ENCODE measurements at places on chromosomes 2 and 18.

DNA sequence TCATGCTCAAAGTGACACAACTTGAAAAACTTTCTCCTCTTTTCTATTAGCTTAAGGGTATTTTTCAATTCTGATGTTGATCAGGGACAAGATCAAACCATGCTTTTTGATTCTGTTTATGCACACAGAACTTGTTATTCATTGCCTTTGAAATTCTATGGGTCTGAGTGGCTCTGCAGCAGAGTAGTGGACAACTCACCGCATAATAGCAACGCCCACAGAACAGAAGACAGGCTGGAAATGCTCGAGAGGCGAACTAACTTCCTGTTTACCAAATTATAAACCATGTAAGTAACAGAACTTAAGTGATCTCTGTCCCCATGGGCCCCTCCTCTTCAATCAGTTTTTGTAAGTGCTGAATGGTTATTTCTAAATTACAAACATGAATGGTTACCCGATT is 131.2 kb downstream of the CBLN2 start:
- DNase-seq = no peak

DNA sequence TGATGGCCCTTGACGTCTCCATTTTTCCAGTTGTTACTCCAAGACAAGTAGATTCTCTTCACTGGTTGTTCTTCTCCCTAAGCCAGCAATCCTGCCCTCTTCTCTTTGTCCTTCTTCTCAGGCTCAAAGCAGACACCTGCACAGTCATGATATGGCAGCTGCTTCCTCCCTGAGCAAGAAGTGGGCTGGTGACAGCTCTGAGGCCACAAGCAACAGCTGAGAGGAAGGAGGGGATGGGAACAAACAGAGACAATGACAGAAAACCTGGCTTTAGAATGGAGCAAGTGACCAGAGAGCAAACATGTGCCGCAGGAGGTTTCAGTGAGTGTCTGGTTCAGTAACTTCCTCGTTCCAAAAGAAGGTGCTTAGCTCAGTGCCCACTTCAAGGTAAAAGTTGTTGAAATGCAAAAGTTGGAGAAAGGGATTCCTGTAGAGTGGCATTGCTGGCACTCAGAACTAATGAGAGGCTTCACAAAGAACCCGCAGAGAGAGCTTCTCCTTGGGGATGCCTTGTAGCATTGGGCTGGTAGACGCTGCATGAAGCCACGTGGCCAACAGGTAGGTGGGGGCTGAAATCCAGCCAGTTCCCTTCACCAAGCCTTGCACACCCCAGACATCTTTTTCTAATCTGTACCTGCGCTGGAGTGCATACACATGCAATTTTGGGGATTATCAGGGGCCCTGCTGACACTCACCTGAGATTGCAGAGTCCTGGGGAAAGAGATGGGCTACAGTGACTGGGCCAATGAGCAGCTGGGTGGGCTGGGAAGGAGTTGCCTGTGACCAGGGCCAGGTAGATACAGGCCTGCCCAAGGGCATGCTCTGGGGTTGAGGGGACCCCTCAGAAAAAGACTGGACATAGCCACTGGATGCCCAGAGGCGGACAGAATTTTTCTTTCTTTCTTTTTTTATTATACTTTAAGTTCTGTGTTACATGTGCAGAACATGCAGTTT is 153.3 kb upstream of the RAB12 start:
- DNase-seq = no peak

- DNase-seq = no peak
Observed at GRCh38 chr2:20164734-20165478, 60.0 kb downstream of the SDC1 start.

DNA sequence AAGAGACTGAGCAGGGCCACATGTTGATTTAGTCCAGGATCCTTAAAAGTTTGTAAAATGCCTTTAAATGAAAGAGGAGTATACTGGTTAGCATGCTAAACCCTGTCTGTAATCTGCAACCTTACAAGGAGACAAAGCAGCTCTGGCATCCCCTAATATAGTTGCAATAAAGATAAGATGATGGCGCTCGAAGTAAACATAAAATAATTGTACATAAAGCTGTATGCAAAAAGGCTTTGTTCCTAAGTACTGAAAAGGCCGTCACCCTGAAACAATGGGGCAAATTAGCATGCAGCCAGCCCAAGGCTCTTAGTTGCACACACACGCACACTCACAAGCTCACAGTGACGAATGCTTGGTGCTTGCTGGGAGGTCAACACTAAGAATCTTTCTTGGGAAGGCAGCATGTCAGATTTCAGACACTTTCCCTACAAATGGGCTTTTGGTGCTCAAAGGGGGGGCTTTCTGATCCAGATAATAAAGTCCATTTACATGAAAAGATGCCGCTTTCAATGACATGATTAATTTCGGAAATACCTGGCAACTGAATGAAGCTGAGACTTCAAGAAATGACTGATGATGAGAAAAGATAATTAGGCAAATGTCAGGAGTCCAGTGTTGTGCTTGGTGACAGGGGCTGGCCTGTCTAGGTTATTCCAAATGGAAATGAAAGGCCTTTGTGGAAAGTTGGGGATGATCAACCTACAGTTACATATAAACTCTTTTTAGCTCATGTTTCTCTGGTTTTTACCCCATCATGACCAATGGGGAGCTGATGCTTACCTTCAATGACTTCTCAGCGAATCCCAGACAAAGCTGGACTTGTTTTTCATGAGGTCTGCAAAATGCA is 370.3 kb downstream of the MEIS1 start:
- DNase-seq = no peak

DNA sequence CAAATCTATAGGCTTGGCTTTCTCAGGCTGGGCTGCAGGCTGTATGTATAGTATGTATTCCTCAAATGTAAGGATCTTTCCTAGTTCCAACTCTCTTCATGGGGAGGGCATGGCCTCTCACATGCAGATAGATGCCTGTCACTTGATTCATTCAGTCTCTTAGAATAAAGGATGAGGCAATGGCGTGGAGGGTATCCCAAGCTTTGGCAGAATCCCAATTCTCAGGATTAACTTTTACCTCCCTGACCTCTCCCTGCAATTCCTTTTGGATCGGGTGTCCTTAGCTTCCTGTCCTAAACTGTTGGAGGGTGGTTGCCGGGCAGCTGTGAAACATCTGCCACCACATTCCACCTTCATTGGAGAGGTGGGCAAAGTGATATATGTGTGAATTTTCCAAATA is 80.3 kb downstream of the INSIG2 start:
- no peak for DNase-seq

DNA sequence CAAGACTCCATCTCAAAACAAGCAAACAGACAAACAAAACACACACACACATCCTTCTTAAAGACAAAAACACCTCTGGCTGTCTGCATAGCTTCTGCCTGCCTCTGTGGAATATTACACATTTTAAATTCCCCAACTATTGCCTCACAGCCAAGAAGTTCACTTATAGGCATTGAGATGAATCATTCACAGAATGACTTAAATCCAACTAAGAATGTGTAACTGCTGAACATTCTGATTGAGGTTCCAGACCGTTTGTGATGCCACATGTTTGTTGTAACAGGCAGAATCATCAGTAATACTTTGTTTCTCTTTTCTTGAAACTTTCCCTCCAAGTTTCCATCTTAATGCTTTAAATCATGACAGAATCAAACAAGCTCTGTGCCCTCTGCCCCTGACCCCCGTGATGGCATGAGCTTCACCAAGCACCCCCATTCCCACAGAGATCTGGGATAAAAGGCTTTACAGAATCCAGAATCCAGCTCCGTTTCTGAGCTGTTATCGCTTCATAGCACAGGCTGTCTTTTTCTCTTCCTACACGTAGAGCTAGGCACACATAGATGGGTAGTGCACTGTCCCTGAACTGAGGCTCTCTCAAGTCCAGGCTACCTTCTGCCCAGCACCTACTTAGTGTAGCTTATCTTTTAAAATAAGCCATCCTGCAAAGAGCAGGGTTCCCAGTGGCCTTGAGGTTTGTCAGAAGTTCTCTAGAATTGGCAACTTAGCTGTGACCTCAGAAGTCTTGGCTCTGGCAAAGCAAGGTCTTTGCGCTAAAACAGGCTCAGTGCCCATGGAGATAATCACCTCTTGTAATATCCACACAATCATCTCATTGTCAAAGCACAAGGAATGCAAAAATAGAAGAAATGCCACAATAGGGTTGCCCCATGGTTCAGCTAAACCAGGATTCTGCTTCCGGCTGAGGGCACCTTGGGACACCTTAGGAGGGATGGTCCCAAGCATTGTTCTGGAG is 32.9 kb downstream of the EPAS1 start:
- no peak for DNase-seq

- DNase-seq = no peak
Observed at GRCh38 chr2:32925283-32925815, 21.4 kb upstream of the LTBP1 start.

DNA sequence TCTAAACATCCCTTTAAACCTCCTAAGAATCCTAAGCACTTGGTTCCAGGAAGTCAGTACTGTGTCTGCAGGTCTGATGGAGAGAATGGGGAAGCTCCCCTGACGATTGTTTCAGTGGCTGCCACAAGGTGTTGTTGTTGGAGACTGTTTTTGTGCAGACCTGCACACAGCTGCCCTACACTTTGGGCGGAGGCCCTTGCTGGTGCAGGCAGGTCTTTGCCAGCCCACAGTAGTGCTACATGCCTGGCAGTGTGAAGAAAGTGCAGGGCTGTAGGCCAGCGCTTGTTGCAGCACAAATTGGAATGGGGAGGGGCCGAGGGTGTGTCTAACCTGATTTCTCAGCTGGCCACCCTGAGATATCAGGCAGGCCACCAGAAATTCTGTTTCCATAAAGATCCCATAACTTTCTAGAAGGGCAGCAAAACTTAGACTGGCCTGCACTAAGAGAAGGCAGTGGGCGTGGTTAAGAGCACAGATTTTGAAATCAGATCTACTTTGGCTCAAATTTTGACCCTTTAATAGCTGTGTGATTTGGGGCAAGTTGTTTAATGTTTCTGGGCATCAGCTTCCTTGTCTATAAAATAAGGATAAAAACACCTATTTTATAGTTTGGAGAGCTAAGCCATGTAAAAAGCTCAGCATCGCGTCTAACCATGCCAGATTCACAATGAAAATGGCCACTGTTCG is 83.7 kb upstream of the SLC1A4 start:
- DNase-seq = no peak

DNA sequence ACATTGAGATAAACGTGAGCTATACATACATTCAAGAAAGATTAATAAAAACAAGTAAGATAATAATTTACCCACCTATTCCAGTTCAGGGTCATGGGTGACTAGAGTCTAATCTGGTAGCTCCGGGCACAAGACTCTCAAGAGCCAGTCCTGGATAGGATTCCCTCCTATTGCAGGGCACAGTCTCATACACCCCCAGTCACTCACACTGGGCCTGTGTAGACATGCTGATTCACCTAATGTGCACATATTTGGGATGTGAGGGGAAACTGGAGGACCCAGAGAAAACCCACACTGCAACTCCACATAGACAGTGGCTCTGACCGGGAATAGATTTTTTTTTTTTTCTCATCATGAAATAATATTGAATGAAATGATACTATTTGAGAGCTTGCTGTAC is 81.5 kb upstream of the THUMPD2 start:
- DNase-seq = no peak

GRCh38 chr2:134193006-134193405 is 60.9 kb upstream of the MGAT5 start:
- no peak for DNase-seq

DNA sequence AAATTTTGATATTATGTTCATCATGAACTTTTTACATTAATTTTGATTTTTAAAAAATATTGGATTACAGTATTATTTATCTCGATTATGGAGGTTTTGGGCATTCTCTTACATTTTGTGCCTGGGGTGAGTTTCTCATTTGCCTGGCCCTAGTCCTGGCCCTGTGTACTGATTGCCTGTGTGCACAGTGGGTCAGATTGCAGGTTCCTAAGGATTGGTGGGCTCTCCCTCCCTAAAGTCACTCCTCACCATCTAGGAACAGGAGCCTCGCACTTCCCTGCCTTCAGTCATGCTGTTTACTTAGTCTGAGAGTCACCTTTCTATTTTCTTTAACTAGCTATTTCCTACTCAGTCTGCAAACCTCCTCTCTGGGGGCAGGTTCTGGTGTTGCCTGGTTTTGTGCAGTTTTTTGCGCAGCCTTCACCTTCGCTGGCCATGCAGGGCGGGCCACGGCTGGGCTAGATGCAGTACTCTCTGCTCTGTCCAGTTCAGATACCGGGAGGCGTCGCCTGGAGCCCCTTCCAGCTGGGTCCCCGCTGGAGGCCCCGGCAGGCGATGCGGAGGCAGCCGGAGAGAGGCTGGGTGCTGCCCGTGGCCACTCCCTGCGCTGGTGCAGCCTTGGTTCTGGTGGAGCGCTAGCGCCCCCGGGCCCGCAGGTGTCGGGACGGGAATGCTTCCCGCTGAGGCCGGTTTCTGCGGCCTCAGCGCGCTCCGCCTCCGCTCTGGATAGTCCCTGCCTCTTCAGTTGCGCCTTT is 23.3 kb upstream of the MC5R start:
- peak; percentile 63 for DNase-seq

GRCh38 chr2:145789636-145790035 is 1269.7 kb upstream of the ZEB2 start:
- DNase-seq = no peak

GRCh38 chr2:239611222-239611795 is 210.5 kb upstream of the HDAC4 start:
- no peak for DNase-seq

DNA sequence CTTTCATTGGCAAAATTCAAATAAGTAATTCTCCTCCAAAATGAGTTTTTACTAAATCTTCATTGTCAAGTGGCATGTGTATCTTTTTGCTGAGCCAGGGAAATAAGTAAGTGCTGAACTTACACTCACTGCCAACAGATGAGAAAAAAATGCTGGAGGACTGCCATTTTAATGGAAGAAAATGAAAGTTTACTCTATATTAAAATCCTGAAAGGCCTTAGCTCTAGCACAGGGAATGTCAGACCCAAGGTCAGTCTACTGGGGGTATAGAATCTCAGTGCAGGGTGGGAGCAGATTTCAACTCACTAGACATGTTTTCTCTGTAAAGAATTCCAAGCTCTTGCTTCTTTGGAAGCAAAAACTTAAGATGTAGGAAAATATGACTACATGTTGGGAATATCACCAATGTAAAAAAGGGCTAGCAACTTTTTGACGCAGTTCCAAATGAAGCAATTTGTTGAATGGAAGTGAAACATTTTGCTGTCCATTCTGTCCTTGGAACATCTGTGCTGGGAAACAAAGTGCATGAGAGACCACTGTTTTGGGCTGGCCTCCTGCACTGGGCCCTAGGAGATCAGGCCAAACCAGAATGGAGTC is 127.0 kb downstream of the ST6GAL2 start:
- no peak for DNase-seq

DNA sequence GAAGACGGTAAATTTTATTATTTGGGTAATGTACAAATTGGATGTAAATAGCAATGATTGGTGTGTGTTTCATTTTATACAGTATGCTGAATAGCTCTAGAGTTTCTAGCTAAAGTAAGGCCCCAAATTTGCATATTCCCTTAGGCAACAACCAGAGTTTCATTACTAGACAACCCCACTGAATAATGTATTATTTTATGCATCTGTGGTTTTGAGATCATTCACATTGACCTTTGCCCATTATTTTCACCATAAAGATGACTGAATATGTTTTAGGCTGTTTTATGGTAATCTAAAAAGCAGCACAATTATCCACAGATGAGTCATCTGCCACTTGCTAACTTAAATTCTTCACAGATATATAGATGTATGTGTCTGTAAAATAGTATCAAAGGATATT is 44.5 kb upstream of the C2orf74 start:
- DNase-seq = no peak

Data from hematopoietic multipotent progenitor cell treated with erythropoietin and hydrocortisone succinate and interleukin-3 and kit ligand, for 6 days (in vitro differentiated cells).